ENCODE measurements at places on chromosomes 5 and 9. TPM values are rescaled to one million over a fixed set of nuclear protein-coding genes. Genes with fewer than 3 reads are reported as not detected.

The CACFD1 gene
- 1.3 TPM for total RNA-seq

The PCDHB14 gene
- total RNA-seq: not detected

The PCDHB8 gene
- not detected for total RNA-seq

The ADGRD2 gene
- total RNA-seq: not detected

The DAB2IP gene
- total RNA-seq: 0.15 TPM

The NINJ1 gene
- 59.9 TPM for total RNA-seq

The CDO1 gene
- total RNA-seq: not detected

The TAF11L10 gene
- not detected for total RNA-seq

The GEMIN5 gene
- total RNA-seq: 45.2 TPM

The SPATA6L gene
- 0.51 TPM for total RNA-seq

The TAF11L8 gene
- not detected for total RNA-seq

The PCDHGC3 gene
- 0.15 TPM for total RNA-seq

The ARL14EPL gene
- total RNA-seq: not detected

DNA sequence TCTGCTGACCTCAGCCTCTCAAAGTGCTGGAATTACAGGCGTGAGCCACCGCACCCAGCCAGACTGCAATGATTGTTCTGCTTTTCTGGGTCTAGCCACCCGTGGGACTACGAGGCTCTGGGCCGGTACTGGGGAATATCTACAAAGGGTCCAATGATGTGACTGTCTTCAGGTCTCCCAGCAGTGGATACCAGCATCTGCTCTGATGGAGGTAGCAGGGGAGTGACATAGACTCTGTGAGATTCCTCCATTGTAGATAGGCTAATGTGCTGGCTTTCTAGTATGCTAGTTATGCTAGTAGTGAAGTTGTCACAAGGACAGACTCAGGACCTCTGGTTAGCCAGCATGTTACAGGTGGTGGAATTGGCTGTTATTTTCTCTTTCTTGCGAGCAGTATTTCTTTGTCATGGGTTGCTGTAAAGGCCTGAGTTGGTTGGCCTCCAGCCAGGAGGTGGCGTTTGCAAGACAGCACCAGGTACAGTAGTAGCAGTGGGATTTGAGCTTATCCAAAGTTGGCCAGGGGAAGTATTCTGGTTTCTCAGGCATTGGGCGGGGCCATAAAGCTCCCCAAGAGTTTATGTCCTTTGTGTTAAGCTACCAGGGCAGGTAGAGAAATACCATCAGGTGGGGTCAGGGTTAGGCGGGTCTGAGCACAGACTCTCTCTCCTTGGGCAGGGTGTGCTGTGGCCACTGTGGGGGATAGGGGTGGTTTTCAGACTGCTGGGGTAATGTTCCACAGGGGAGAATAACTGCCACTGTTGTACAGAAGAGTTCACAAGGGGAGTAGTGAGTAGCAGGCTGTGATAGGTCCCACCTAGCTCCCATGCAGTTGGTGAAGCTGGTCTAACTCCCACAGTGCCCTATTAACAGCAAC is 105.2 kb downstream of the SGCD start:
- no peak for DNase-seq

DNA sequence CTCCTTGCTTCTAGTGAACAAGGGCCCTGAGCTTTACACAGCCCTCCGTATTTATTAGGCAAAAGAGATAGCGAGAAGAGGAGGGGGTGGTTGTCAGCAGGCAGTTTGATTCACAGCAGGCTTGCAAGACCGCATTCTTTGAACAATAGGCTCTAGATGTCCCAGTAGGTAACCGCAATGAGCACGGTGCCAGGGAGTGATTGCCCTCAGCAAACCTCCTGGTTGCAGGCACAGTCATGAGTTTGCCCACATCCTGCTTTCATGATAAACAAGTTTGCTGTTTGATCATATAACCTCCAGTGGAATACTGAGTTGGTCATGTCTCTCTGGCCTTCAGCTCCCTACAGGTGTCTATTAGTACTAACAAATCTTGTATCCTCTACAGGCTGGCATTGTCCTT is 66.1 kb downstream of the CACNA1B start:
- DNase-seq: no peak

GRCh38 chr9:128123451-128124080 is 4.0 kb downstream of the PTGES2 start:
- DNase-seq: peak; percentile 41

GRCh38 chr5:59040804-59041201 is 457.9 kb downstream of the RAB3C start:
- no peak for DNase-seq

- DNase-seq: no peak
Measured at GRCh38 chr5:110853267-110853666, 114.5 kb downstream of the SLC25A46 start.

- no peak for DNase-seq
Measured at GRCh38 chr9:72300873-72301272, 64.1 kb downstream of the ZFAND5 start.

GRCh38 chr5:41940641-41941040 is 15.6 kb downstream of the FBXO4 start:
- no peak for DNase-seq

GRCh38 chr5:42886635-42887034 is 74.9 kb upstream of the SELENOP start:
- DNase-seq: no peak

DNA sequence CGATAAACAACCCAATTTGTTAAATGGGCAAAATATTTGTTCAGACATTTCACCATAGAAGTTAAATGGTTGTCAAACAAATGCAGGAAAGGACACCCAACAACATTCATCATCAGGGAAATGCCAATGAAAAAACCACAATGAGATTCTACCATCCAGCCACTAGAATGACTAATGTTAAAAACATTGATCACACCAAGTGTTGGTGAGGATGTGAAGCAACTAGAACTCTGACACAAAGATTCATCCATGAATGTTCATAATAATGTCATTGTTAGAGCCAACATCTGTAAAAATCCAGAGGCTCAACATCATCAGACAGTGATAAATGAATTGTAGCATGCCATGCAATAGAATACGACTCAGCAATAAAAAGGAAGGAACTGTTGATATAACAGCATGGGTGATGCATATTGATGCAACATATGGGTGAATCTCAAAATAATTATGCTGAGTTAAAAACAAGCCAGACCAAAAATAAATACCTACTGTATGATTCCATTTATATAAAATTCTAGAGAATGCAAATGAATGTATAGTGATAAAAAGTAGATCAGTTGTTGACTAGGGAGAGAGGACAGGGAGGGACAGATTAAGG is 55.9 kb upstream of the UNC5A start:
- no peak for DNase-seq

DNA sequence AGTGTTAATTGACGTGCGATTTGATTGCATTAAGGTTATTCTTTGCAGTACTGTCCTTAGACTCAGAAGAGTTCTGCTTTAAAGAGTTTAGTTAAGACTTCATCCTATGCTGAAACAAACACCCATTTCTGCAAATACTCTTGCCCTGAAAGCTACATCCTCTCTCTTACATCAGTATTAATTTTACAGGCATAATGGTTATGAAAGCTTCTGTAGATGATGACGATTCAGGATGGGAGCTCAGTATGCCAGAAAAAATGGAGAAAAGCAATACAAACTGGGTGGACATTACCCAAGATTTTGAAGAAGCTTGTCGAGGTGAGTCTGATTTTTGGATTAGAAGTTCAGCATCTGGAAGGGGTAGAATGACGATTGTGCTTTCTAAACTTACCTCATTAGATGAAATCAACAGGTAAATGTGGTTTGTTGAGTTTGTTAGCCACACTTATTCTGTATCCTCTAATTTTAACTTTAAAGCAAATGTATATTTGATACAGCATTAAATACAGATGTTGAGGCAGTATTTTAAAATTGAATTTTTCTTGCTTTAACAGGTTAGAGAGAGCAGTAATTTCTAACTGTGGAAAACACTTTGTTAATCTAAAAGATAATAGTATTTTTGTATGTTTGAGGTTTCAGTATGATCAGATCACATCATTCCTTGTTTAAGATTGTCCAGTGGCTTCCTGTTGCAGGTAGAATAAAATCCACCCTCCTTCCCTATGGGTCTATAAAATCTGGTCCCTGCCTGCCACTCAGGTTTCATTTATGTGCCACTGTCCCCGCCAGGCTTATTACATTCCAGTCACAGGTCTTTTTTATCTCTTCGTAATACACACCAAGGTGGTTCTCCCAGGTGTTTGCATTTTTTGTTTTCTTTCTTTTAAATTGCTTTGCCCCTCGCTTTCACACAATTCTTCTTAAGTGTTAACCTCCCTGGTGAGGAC is 1.3 kb downstream of the NAA35 start:
- DNase-seq: no peak

GRCh38 chr5:175471628-175472027 is 6.7 kb upstream of the SFXN1 start:
- no peak for DNase-seq

DNA sequence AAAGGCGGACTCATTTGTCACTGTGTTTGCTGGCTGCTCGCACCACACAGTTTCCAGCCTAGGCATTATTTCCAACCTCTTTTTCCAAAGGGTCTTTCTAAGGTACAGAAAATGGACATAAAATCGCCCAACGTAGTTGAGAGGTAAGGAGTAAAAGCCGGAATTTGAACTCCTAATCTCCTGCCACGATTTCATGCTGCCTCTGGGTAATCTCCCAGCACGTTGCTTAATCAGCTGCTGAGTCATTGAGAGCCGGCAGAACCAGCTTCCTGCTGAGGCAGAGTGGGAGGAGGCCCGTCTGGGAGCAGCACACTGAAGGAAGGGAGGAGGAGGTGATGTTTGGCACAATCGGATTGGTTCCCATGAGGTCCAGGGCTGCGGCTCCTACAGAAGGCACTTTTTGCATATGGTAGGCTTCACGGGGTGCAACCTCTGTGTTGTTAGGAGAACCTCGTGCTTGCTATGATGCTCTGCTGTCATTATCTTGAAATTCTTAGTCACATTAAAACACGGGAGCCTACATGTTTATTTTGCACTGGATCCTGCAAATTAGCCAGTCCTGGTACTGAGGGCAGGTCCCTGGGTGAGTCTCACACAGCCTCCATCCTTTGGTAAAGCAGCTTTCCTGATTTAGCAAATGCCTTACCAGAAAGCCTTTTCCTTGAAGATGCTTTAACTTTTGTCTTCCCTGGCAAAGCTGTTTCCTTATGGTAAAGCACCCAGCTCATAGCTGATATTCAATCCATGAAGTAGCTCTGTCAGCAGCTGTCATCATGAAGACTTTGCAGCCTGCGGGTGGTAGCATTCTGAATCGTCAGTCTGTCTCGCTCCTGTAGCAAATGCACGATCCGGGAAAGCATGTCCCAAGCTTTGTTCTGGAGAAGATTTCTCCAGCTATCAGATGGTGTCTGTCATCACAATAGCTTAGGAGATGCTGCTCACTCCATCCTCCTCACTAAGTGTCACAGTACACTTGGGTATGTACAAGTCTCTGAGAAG is 191.6 kb upstream of the MSX2 start:
- no peak for DNase-seq

GRCh38 chr9:111730937-111731567 is 63.7 kb downstream of the SHOC1 start:
- no peak for DNase-seq

- DNase-seq: no peak
Measured at GRCh38 chr9:105064248-105065097, 136.5 kb upstream of the ABCA1 start.

DNA sequence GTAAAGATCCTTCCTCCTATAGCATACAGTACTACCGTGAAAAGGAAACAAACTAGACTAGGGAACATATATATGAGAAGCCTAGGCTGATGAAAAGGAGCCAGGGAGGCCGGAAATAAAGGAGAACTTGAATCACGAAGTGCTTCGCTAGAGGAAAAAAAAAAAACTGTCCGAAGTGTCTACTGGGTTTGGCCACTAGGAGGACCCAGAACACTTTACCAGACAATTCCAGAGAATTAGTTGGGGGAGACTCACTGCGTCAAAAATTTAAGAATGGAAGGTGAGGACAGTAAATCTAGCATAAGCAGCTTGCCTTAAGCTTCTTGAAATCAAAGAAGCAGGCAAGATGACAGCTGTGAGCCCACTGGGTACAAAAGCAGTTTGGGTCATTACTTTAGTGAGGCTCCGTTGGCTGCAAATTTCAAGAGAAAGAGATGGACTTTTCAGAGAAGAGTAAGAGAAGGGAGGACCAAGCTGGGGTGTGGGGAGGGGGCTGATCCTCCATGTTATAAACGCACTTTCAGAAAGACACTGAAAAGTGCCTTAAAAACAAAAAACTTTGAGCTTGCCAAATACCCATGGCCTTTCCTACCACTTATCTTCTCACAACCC is 47.4 kb downstream of the P4HA2 start:
- DNase-seq: no peak

- no peak for DNase-seq
Measured at GRCh38 chr5:91007780-91008402, 375.2 kb downstream of the ARRDC3 start.

- DNase-seq: no peak
Measured at GRCh38 chr9:108297073-108297472, 558.7 kb downstream of the ACTL7B start.

DNA sequence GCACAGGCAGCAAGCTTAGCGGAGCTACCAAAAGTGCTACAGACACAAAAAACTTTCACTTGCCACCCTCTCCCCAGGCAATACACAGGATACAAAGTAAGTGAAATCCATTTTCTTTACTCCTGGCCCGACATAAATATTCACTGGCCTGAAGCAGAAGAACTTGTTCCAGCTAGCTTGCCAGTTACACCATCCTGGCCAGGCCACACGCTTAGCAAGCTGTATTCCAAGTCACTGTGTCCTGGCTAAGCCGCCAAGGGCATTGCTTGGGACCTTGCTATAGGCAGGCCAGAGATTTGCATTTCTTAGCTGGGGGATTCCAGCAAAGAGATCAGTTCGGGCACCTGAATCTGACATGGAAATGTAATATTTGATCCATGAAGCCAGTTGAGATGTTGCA is 71.0 kb upstream of the SLC1A3 start:
- no peak for DNase-seq

DNA sequence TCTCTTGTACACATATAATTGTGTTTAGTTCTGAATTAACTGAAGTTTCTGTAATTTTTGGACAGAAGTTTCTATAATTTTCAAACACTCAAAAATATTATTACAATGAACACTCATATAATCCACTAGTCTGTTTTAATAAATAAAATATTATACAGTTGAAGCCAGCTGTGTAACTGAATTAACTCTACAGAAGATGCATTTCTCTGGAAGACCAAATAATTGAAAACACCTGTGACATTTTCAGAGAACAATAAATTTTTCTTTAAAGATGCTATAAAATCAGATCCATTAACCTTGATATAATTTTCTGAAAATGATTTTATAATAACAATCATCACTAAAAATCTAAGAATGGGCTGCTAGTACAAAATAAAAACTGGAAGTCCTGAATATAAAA is 14.7 kb downstream of the NADK2 start:
- no peak for DNase-seq

DNA sequence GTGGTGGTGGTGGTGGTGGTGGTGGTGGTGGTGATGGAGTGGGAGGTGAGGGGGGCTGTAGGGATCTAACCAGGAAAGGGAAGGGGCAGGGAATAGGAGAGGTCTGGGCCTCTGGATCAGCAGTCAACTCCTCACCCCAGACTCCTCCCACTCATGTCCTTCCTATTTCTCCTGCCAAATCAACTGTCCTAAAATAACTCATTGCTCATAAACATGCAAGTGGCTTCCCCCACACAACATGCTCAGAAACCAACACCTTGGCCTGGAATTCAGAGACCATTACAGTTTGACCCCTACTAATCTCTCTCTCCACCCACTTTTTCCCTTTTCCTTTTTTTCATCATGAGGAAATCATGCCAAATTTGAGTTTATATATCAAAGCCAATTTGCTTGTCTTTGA is 8.4 kb upstream of the FSD1L start:
- DNase-seq: no peak

- no peak for DNase-seq
Measured at GRCh38 chr9:12813960-12814876, 39.4 kb downstream of the LURAP1L start.

Data from CD8-positive, alpha-beta memory T cell (primary cell).